Thymus (tissue), 14 donors: ENCODE measurements at places on chromosomes 12 and 14. TPM values are rescaled to one million over a fixed set of nuclear protein-coding genes. Genes with fewer than 3 reads are reported as not detected.
A peak's percentile ranks its signal among the peaks of the same experiment; 100 is the strongest.

GRCh38 chr12:65765436-65765813, 58.9 kb upstream of the HMGA2 start:
- H3K4me1 ChIP-seq: no peaks in the 10 kb centered on the region
- H3K36me3 ChIP-seq: no peaks in the 10 kb centered on the region
- no peaks in the 10 kb centered on the region for H3K27me3 ChIP-seq
- no peak overlapping the region for H3K4me3 ChIP-seq
- DNase-seq: no peak

- H3K4me3 ChIP-seq: no peak overlapping the region
- DNase-seq: no peak
- H3K27ac ChIP-seq: no peak overlapping the region
- H3K36me3 ChIP-seq: peaks cover 7% of the 10 kb centered on the region
- no peaks in the 10 kb centered on the region for H3K27me3 ChIP-seq
- H3K4me1 ChIP-seq: peaks cover 4% of the 10 kb centered on the region
Measured at GRCh38 chr12:117046011-117046369, 53.2 kb downstream of the TESC start.

GRCh38 chr12:127127897-127128296, 1139.1 kb upstream of the TMEM132C start:
- H3K4me3 ChIP-seq: no peak overlapping the region
- H3K27ac ChIP-seq: no peak overlapping the region
- no peaks in the 10 kb centered on the region for H3K36me3 ChIP-seq
- H3K4me1 ChIP-seq: no peaks in the 10 kb centered on the region

- peak overlapping the region; percentile 61 for H3K27ac ChIP-seq
- H3K27me3 ChIP-seq: no peaks in the 10 kb centered on the region
- no peaks in the 10 kb centered on the region for H3K4me1 ChIP-seq
- no peaks in the 10 kb centered on the region for H3K36me3 ChIP-seq
- DNase-seq: no peak
Measured at GRCh38 chr14:89681086-89682018, 264.3 kb upstream of the FOXN3 start.

- no peaks in the 10 kb centered on the region for H3K4me1 ChIP-seq
- H3K4me3 ChIP-seq: no peak overlapping the region
- no peaks in the 10 kb centered on the region for H3K36me3 ChIP-seq
- no peak for DNase-seq
- no peak overlapping the region for H3K27ac ChIP-seq
- no peaks in the 10 kb centered on the region for H3K27me3 ChIP-seq
Measured at GRCh38 chr14:95944462-95944861, 67.8 kb downstream of the TUNAR start.

DNA sequence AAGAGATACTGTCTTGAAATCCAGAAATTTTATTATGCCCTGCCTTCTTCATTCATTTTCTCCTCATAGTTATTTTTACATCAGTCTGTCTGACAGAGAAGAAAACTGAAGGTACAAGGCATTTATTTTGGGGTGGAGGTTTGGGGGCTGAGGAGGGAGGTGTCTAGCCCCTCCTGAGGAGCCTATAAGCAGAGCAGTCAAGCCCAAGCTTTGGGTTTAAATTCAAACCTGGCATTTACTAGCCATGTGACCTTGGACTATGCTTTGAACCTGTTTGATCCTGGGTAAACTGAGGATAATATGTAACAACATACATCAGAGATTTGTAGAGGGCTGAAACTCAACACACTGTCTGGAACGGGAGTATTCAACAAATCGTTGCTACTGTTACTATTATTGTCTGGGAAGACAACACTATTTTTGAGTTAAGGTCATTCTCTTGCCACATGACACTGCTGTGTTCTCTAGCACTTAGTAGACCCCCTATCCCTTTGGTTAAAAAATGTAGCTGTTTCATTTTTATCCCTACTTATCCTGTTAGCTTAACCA, 66.1 kb upstream of the STRN3 start:
- H3K4me3 ChIP-seq: no peak overlapping the region
- DNase-seq: no peak
- no peak overlapping the region for H3K27ac ChIP-seq
- no peaks in the 10 kb centered on the region for H3K36me3 ChIP-seq

GRCh38 chr14:58777541-58777979, 139.8 kb downstream of the DACT1 start:
- H3K27me3 ChIP-seq: no peaks in the 10 kb centered on the region
- no peak for DNase-seq
- H3K4me1 ChIP-seq: no peaks in the 10 kb centered on the region
- H3K4me3 ChIP-seq: no peak overlapping the region
- H3K36me3 ChIP-seq: no peaks in the 10 kb centered on the region

- no peak for DNase-seq
- no peak overlapping the region for H3K4me3 ChIP-seq
- H3K36me3 ChIP-seq: no peaks in the 10 kb centered on the region
- H3K27ac ChIP-seq: no peak overlapping the region
Measured at GRCh38 chr12:54879579-54879978, 25.3 kb downstream of the MUCL1 start.

DNA sequence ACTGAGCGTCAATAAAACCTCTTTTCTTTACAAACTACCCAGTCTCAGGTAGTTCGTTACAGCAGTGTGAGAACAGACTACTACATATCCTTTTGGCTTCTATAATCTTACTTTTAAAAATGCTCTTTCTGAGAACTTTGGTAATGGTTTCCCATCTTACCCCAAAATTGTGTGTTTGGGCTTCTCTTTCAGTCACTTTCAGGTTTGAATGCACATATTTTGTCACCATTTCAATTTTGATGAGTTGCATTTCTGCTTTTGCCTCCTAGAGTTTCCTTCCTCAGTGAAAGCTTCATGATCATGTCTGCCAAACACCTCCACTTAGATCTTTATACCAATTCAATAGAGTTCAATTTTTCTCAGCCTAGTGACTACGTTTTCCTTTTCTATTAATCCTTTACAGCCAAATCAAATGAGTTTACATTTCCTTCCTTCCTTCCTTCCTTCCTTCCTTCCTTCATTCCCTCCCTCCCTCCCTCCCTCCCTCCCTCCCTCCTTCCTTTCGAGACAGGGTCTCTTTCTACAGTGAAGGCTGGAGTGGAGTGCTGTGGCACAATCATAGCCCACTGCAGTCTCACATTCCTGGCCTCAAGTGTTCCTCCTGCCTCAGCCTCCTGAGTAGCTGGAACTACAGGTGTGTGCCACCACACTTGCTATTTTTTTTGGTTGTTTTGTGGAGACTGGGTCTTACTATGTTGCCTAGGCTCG, 124.9 kb downstream of the BCAT1 start:
- no peak overlapping the region for H3K4me3 ChIP-seq
- H3K36me3 ChIP-seq: peaks cover 2% of the 10 kb centered on the region
- H3K27me3 ChIP-seq: no peaks in the 10 kb centered on the region
- DNase-seq: no peak
- no peaks in the 10 kb centered on the region for H3K4me1 ChIP-seq

DNA sequence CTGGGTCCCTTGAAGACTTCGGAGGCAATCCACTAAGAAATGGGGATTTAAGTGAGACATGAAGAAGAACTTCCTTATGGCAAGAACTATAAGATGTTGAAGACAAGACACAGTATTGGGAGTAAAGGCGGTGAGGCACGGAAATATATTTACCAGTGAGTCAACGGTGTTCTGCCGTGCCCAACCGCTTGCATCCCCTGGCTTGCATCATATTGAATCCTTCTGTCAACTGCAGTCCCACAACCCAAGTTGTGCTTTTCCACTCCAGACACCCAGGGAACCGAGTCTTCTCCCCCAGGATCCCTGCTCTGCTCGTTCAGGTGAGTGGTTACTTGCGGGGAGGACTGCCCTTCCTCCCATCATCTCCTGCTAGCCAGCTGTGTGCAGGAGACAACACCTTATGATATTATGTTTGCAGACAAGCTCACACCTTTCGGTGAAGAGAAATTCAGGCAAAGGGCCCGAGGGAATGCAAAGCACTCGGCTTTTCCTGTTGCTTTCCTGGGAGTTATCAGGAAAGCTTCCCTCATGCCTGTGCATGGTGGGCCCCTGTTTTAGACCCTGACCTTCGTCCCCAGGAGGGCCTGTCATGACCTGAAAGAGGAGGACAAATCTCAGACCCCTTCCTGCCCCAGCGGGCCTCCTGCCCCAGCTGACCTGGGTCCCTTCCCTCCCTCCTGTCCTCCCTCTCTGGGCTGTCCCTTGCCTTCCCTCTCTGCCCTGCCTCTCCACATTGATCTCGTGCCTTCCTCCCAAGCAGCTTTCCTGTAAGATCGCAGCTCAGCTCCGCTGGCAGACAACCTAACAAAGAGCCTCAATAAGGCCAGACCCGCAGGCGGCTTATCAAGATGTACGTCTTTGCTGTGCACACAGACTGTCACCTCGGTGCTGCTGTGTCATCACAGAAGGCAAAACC, 4.3 kb upstream of the LRTM2 start:
- H3K27ac ChIP-seq: no peak overlapping the region
- H3K4me1 ChIP-seq: no peaks in the 10 kb centered on the region
- peaks cover 18% of the 10 kb centered on the region for H3K27me3 ChIP-seq
- DNase-seq: no peak
- H3K36me3 ChIP-seq: no peaks in the 10 kb centered on the region

DNA sequence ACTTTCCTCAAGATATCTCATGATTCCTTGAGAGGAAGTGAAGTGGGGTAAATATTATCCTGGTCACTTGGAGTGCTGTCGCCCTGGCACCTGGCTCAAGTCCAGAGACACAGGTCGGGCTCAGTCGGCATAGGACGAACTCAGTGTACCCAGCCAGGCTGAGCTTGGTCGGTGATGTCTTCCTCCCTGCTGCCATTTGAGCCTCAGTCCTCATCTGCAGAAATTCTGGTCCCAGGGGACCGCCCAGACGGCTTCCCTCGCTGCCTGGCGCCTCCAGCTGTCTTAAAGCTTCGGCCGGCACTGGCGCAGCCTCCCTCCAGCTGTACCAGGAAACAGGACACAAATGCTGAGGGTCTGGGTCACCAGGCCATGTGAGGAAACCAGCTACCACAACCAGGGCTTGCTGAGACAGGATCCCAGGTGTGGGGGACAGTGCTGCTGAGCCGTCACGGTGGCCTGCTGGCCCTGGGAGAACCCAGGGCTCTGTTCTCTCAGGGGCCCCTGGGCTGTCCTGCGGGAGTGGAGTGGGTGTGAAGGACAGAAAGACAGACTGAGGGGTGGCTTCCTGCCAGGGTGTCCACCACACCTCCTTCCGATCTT, 5.0 kb upstream of the KLC1 start:
- no peak overlapping the region for H3K27ac ChIP-seq
- H3K4me3 ChIP-seq: no peak overlapping the region
- H3K4me1 ChIP-seq: peaks cover 45% of the 10 kb centered on the region
- H3K36me3 ChIP-seq: no peaks in the 10 kb centered on the region
- H3K27me3 ChIP-seq: peaks cover 12% of the 10 kb centered on the region

- H3K27me3 ChIP-seq: no peaks in the 10 kb centered on the region
- H3K27ac ChIP-seq: no peak overlapping the region
- no peak for DNase-seq
- no peaks in the 10 kb centered on the region for H3K36me3 ChIP-seq
- no peaks in the 10 kb centered on the region for H3K4me1 ChIP-seq
Measured at GRCh38 chr12:64835901-64836300, 11.5 kb downstream of the TBC1D30 start.

DNA sequence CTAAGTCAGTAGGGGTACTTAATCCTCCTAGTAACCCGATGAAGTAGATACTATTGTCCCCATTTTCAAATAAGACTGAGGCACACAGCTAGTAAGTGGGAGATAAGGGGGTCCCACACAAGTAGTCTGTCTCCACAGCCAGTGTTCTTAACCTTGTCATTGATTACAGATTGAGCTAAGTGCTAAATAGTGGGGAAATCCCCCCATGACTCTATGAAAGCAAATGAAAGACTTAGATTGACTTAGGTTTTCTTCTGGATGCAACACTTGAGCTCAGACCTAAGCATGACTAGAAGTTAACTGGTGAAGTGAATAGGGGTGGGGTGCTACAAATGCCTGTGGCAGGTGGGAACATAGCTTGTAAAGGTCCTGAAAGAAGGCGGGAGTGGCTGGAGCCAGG, 73.8 kb downstream of the SYNE2 start:
- no peaks in the 10 kb centered on the region for H3K27me3 ChIP-seq
- H3K27ac ChIP-seq: no peak overlapping the region
- H3K4me3 ChIP-seq: no peak overlapping the region
- H3K36me3 ChIP-seq: no peaks in the 10 kb centered on the region
- DNase-seq: no peak

DNA sequence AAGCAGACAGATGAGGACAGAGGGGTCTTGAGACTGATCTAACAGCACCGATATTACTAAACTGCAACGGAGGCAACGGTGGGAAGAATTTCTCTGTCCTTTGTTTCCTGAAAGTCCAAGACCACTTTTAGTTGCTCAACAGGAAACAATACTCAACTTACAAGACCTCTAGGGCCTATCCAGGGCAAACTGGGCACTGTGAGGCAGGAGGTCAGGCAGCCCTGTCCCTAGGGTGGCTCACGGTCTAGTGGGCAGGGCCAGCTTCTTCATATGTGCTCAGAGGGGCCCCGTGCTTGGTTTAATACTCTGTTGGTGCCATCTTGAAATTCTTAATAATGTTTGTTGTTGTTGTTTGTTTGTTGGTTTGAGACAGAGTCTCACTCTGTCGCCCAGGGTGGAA, 14.2 kb downstream of the SSH1 start:
- no peak overlapping the region for H3K4me3 ChIP-seq
- peaks cover 14% of the 10 kb centered on the region for H3K4me1 ChIP-seq
- no peak for DNase-seq
- peaks cover 14% of the 10 kb centered on the region for H3K36me3 ChIP-seq

DNA sequence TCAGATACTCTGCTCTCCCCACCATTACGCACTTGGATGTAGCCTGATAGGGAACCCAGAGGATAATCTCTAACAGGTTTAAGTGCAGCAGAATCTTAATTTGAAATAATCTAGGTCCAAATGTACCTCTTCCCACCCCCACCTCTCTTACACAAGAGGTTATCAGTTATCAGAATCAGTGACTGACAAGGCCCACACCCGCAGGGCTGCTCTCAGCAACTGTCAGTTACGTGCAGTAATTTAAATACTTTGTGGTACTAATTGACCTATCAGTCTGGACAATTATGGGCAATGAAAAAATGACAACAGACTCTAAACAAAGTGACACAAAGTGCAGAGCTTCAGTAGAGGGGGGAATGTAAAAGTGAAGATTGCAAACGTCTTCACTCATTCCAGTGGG, 74.0 kb downstream of the CLIP1 start:
- H3K4me1 ChIP-seq: peaks cover 14% of the 10 kb centered on the region
- H3K27me3 ChIP-seq: no peaks in the 10 kb centered on the region
- H3K4me3 ChIP-seq: no peak overlapping the region

DNA sequence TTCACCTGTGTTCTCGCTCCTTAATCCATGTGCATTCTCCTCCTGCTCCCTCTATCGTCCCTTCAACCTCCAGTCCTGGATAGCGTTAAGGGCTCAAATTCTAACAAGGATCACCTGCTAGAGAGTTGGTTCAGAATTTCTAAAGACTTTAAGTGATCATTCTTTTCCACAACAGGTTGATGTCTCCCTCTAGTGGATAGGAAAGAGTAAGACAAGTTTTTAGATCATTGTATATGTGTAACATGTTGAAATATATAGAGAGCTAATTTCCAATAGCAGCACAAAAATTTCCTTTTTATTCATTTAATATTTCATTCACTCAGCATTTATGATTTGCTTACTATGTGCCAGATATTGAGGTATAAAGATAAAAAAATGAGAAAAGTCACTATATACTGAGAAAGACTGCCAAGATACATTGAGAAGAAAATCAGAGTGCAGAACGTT, 9.3 kb upstream of the ESR2 start:
- H3K27ac ChIP-seq: no peak overlapping the region
- H3K36me3 ChIP-seq: no peaks in the 10 kb centered on the region
- no peaks in the 10 kb centered on the region for H3K27me3 ChIP-seq

- H3K27me3 ChIP-seq: no peaks in the 10 kb centered on the region
- no peak for DNase-seq
- no peak overlapping the region for H3K27ac ChIP-seq
- no peaks in the 10 kb centered on the region for H3K4me1 ChIP-seq
Measured at GRCh38 chr12:39912211-39912980, 193.5 kb downstream of the SLC2A13 start.

Gene PWP1
- total RNA-seq: 43.3 TPM

Gene MYF6
- total RNA-seq: 0.09 TPM

Gene HOXC10
- not detected for total RNA-seq

Gene SLC10A1
- not detected for total RNA-seq

Gene GTF2A1
- 21.3 TPM for total RNA-seq

Gene EID3
- total RNA-seq: 4.2 TPM

Gene FAIM2
- total RNA-seq: 0.24 TPM
